Left hindlimb (tissue), 1 donor: ENCODE measurements at places on chromosomes 6 and 20.
A peak's percentile ranks its signal among the peaks of the same experiment; 100 is the strongest.

- DNase-seq: no peak
Measured at GRCh38 chr20:9027626-9028025, 41.3 kb upstream of the PLCB4 start.

DNA sequence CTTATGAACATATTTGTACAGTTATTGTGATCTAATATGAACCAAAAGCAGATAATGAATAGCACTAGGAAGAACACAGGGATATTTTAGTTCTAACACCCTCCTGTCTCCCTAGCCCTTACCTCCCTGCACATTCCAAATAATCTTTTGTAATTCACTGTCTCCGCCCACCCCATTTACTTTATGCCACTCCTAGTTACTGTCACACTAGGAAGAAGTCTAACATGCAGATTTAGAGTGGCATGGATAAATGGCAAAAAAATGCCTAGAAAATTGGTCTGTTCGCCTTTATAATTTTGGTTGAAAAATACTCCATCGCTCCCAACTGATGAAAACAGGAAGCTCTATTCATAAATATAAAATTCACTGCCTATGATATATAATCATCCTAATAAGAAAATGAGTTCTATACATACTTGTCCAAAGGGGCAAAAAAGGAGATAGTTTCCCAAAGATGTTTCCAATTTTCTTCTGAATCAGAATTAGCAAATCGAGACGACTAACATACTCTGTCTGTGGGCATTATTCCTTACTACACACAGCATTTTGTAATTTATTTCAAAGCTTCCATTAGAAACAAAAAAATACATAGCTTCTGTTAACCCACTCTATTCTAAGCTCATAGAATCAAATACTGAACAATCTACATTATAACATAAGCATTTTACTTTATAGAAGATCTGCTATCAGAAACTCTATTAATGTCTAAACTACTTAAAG is 1.3 kb upstream of the RUNX2 start:
- DNase-seq: no peak

DNA sequence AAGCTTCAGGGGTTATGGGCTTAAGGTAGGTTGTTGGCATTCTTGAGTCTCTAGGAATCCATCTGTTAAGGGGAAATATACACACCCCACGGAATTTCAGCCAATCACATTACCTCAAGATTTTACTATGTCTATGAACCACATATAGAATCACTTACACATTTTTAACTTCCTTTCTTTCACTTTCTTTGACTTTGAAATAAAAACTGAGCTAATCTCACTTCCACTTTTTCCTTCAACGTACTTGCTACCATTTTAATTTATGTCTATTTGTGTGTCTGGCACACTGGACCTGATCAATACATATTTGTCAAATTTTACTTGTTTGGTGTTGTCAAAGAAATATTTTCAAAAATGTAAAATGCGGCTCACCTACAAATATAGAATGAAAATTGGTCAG is 545.4 kb upstream of the JAG1 start:
- DNase-seq: no peak

DNA sequence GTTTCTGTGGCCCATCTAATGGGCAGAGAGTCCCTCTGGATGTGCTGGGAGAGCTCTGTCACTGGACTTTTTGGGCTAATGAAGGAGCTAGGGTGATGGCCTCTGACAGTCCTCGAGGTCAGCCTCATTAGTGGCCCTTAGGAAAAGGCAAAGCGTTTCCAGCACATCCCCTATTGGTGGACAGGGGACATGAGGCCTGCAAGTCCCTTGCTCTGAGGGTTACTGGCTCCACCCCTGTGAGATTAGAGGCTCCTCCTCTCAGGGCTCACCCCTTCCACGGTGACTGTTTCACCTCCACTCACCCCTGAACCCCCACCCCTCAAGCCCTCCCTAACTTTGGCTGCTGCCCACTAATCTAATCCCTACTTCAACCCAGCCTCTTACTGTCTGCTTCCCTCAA is 12.8 kb upstream of the FANCE start:
- DNase-seq: no peak

GRCh38 chr20:1335961-1336698 is 7.2 kb upstream of the SDCBP2 start:
- DNase-seq: peak; percentile 1

DNA sequence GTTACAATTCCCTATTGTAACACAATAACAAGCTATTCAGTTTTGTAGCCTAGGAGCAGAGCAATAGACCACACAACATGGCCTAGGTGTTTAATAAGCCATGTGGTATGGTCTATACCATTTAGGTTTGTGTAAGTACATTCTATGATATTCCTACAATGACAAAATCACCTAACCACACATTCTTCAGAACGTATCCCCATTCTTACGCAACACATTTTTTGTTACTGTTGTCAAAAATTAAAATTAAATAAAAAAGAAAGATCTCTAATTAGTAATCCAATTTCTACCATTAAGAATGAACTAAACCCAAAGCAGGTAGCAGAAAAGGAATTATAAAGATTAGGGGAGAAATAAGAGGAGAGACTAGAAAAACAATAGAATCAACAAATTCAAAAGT is 44.0 kb downstream of the RANBP9 start:
- DNase-seq: no peak

- no peak for DNase-seq
Measured at GRCh38 chr20:10306440-10307358, 88.1 kb downstream of the SNAP25 start.

DNA sequence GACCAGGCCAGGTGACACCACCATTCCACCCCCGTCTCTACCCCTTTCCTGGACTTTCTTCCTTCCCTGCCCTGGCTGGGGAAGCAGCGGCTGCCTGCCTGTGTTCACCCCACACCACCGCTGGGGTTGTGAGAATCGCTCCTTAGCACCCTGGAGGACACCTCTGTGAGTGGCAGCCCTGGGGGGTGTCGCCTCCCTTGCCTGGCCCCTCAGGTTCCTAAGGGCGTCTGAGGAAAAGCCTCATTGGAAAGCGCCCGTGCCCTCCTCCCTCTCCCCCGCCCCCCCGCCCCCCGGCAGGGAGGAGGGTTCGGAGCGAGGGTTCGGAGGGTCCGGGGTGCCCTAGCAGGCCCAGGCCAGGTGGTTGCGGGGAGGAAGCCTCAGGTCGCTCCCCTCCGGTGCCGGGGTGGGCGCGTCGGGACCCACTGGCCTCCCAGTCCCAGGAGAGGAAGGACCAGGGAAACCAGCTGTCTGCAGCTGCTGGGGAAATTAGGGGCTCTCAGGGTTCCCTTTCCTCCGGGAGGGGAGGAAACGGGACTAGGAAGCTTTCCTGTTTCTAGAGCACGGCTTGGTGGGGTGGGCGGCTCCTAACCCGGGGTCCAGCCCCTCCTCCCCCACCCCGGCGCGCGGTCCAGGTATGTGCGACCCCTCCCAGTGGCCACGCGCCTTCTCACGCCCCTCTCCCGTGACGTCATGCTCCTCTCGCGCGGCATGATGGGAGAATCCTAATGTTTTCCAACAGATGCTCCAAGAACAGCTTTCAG is at the start of gene PHACTR3:
TSS of gene PHACTR3 (plus strand) at position 760 of the 761 bp plus-strand sequence. CDS start 475 bp downstream, outside the sequence.
- no peak for DNase-seq

DNA sequence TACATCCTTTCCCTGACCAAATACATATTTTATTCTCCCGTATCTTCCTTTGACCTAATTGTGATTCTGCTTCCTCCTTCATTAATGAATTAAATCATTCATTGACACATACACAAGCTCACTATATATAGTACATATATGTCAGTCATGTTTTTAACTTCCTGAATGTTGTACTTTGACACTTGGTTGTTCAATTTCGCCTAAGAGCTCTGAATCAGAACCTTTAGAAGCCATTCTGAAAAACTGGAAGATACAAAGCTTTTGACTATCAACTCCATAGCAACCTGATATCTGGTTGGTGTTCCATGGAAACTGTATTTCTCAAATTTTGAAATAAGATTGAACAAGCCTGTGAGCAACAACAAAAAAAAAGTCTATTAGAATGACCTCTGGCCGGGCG is 27.3 kb upstream of the HFE start:
- no peak for DNase-seq

- DNase-seq: no peak
Measured at GRCh38 chr6:967701-968100, 274.8 kb upstream of the EXOC2 start.
